Cerebellum (tissue), 4 donors: ENCODE measurements at places on chromosomes 6 and 20. TPM values are rescaled to one million over a fixed set of nuclear protein-coding genes. Genes with fewer than 3 reads are reported as not detected.

Gene C6orf47
- total RNA-seq: 11.4 TPM

Gene MATN4
- not detected for total RNA-seq

Gene ZNF831
- not detected for total RNA-seq

Gene FAM209B
- total RNA-seq: not detected

Gene NOTCH4
- total RNA-seq: 6.9 TPM

Gene LY86
- total RNA-seq: 2.6 TPM

Gene PTCHD4
- total RNA-seq: 11.7 TPM

Gene GTSF1L
- not detected for total RNA-seq

Gene ZSWIM1
- total RNA-seq: 7.5 TPM

Gene ZNF184
- total RNA-seq: 16.3 TPM

Gene TINAG
- not detected for total RNA-seq
